ENCODE measurements at places on chromosomes 13 and 19. TPM values are rescaled to one million over a fixed set of nuclear protein-coding genes. Genes with fewer than 3 reads are reported as not detected.

The FBN3 gene
- 0.07 TPM for total RNA-seq

- no peak for DNase-seq
Observed at GRCh38 chr19:51796195-51796679, 1.3 kb downstream of the FPR3 start.

- no peak for DNase-seq
Observed at GRCh38 chr19:2803486-2804155, 16.0 kb upstream of the ZNF554 start.

The HSH2D gene
- total RNA-seq: 45.5 TPM

DNA sequence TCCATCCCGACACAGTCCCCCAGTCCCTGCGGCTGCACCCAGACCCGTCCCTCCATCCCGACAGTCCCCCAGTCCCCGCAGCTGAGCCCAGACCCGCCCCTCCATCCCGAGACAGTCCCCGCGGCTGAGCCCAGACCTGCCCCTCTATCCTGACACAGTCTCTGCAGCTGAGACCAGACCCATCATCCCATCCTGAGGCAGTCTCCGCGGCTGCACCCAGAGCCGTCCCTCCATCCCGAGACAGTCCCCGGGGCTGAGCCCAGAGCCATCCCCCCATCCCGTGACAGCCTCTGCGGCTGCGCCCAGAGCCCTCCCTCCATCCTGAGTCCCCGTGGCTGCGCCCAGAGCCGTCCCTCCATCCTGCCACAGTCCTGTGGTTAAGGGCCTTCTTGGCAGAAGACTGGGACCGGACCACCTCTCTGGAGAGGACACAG, 28.8 kb upstream of the TMEM255B start:
- DNase-seq: no peak

Data from CD4-positive, CD25-positive, alpha-beta regulatory T cell (primary cell).